ENCODE measurements at places on chromosomes 6 and 20.

DNA sequence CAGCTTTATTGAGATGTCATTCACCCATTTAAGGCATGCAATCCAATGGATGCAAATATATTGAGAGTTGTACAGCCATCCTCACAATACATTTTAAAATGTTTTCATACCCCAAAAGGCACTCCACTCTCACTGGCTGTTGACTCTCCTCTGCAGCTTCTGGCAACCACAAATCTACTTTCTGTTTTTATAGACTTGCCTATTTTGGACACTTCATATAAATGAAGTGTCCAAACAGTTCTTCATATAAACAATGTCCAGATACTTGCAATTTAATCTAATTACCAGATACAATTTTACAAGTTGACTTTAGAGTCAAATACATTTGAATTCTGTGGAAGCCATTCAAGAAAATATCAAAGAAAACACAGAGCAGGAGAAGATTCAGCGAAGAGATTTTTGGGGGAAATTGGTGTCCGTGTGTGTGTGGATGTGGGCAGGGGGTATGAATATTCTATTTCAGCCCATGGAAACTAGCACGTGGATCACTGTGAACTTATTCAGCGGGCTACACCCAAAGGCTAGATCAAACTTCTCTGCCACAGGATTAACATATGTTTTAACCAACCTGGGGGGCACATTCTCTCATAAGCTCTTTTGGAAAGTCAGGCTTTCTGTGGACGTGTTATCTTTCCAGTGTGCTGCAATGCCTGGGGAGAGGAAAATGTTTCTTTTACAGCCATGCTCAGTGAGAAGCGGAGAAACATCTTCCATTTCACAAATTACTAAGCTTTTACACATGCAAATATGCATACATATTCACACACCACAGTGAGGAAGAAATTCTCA lies 73.9 kb downstream of the PLG start:
- DNase-seq, result no peak

GRCh38 chr6:32095338-32096086 lies 13.6 kb downstream of the TNXB start:
- peak; percentile 66 for DNase-seq

DNA sequence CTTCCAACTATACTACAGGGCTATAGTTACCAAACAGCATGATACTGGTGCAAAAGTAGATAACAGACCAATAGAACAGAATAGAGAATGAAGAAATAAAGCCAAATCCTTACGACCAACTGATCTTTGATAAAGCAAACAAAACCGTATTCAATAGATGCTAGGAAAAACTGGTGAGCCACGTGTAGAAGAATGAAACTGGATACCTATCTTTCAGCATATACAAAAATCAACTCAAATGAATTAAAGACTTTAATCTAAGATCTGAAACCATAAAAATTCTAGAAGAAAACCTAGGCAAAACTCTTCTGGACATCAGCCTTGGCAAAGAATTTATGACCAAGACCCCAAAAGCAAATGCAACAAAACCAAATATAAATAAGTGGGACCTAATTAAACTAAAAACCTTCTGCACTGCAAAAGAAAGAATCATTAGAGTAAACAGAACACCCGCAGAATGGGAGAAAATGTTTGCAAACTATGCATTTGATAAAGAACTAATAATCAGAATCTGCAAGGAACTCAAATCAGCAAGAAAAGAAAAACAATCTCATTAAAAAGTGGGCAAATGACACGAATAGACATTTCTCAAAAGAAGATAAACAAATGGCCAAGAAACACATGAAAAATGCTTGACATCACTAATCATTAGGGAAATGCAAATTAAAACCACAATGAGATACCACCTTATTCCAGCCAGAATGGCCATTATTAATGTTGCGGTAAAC lies 109.8 kb downstream of the TAF4 start:
- no peak for DNase-seq

- no peak for DNase-seq
Measured at GRCh38 chr6:108002365-108003221, 44.6 kb upstream of the SEC63 start.

All from cerebellum (tissue), 4 donors.